ENCODE measurements at places on chromosomes 3 and 15. TPM values are rescaled to one million over a fixed set of nuclear protein-coding genes. Genes with fewer than 3 reads are reported as not detected.

Gene PPP2R3A
- 0.04 TPM for total RNA-seq

Gene PRTG
- not detected for total RNA-seq

Gene HEG1
- total RNA-seq, result 30.4 TPM

Gene DZIP1L
- total RNA-seq, result 0.40 TPM

Gene GABRA5
- total RNA-seq, result not detected

Gene SLC25A20
- total RNA-seq, result 35.2 TPM

- no peak for DNase-seq
Observed at GRCh38 chr3:183242431-183242830, 10.6 kb upstream of the B3GNT5 start.

DNA sequence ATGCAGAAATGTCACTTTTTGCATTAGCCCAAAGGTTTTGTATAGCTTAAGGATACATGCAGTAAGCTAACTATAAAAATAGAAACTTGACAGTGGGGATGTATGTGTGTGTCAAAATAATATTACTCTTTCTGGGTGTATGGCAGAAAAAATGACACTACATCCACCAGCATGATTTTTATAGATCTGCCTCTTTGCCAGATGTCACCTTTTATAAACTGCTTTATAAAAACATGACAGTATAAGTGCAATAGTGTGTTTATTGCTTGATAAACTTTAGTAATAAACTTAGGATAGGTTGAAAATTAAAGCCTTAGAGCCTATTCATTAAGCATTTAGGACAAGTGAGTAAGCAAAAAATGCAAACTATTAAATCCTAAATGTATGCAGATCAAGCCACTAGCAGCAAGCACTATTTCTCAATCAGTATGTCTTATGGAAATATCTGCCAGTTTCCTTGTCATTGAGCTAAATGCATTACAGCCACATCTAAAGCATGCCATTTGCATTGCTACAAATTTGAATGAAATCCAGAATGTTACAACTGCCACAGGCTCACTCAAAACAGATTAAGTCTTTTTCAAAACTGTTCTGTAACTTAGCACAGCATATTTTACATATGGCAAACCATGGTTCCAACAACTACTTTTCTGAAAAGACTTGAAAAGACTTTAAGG, 935.0 kb downstream of the FHIT start:
- no peak for DNase-seq

DNA sequence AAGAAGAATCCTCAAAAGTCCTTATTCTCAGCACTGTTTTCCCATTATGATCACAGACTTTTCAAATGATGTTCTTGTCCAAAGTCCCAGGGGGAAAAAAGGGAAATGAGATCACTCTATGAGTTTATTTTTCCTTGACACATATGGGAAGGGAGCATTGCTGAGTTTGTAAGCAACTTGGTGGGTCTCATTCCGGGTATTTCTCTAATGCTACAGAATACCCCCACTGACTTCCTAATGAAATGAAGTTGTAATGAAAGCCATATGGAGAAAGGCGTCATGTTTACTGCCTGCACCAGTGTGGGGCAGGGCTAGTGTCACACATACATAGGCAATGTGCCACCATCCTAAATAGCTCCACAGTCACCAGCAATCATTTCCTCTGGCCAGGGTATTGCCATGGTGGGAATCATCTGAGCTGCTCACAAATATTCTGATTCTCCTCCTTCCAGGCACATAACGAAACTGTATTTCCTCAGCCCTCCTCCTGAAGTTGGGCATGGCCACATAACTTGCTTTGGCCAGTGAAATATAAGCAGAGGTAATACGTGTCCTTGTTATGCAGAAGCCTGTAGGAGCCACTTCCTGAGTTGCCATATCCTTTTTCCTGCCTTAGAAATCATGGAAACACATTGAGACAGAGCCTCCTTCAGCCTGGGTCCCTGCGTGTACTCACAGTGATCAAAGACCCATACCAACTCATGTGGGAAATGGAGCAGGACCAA, 41.0 kb upstream of the C15orf61 start:
- DNase-seq, result no peak

GRCh38 chr15:80059786-80060355, 395 bp downstream of the ZFAND6 start:
- peak; percentile 52 for DNase-seq

GRCh38 chr3:101868534-101869464, 19.5 kb downstream of the NFKBIZ start:
- no peak for DNase-seq

- no peak for DNase-seq
Observed at GRCh38 chr15:80500021-80500420, 95.8 kb downstream of the ARNT2 start.

- DNase-seq, result no peak
Observed at GRCh38 chr3:195388380-195388779, 54.4 kb downstream of the ACAP2 start.
